ENCODE measurements at places on chromosomes 12 and 14. TPM values are rescaled to one million over a fixed set of nuclear protein-coding genes. Genes with fewer than 3 reads are reported as not detected.

GRCh38 chr12:24947541-24948419 lies 1.1 kb downstream of the BCAT1 start:
- ATAC-seq = no peak

GRCh38 chr14:65972346-65972870 lies 513.8 kb upstream of the CCDC196 start:
- no peak for ATAC-seq

DNA sequence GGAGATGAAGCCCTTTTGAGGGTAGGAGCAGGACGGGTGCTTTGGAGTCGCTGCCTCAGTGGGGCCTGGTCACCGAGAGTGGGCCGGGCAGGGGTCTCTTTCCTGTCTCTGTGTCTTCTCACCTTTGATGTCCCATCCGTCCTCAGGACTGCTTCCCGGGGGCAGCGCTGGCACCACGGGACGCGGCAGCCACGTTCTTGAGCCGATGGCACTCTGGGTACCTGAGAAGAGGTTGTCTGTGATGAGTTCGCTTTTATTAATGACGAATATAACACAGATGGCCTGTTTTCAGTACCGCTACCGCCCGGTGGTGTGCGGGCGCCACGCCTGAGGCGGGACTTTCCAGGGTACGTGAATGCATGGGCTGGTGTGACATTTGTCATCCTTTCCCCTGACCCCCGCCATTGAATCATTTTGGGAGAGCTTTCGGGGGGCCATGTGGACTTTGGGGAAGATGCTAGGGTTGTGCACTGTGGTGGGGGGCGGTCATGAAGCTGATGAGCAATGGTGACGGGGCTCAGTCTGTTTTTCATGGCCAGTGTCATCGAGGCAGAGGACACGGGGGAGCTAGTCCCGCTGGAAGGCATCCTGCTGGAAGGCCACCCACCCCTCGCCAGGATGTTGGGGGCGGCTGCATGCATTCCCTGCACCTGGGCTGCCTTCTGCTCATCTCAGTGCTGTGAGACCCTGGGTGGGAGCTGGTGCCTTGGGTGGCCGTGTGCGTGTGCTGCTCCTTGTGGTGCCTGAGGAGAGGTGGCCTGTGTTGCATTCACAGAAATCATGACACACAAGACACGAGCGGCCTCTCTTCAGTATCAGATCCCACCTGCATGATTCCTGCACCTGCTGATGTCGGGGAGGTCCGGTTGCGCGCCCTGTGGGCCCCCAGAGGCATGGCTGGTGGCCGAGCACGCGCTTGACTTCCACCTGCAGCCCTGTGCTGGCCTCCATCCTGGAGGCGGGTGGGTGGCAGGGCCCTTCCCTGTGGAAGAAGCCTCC lies 162.5 kb upstream of the RTL1 start:
- no peak for ATAC-seq

DNA sequence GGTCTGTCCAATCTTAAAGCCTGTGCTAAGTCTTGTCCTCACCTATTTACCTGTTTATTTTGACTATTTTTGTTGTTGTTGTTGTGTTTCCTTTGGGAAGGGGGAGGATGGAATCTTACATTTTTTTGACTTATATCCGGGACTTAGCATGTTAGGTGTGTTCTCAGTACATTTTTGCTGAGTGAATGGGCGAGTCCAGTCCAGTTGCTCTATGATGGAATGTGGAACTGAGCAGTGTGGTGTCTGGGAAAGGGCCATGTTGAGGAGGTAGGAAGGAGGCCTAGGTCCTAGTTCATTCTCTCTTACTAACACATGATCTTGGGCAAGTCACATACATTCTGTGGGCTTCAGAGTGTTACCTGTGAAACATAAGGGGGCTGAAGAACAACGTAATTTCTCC lies 80.9 kb upstream of the SLC38A2 start:
- no peak for ATAC-seq

The SERPINA9 gene
- not detected for total RNA-seq

The BMP4 gene
- 11.3 TPM for total RNA-seq

The AHSA1 gene
- total RNA-seq = 132 TPM

The USP44 gene
- total RNA-seq = 6.0 TPM

DNA sequence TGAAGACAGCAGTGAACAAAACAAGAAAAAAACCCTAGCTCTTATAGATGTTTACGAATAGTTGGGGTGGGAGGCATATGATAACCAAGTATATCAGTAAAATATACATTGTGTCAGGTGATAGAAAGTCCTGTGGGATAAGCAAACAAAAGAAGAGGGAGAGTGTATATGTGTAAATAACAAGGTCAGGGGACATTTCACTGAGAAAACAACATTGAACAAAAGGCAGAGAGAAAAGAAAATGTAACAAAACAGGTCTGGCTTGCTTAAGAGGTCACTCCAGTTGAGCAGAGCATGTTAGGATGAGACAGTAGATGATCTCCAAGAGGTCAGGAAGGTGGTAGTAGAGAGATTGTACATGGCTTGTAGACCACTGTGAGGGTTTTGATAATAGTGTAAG lies 304.1 kb downstream of the ACSS3 start:
- no peak for ATAC-seq

DNA sequence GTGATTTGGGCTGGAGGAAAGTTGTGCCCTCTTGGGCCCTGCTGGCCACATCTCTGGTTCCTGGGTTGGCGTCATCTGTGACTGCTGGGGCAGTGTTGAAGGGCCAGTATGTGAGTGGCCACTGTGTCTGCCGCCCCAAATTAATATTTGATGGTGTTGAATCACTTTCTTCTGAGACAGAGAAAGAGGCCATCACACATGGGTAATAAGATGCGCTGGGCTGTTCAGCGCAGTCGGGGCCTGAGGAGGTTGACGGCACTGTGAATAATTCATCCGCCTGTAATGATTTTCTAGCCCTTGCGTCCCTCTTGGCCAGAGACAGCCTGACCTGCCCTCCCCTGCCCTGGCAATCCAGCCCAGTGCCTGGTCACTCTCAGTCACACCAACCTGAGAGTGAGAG lies 56.2 kb upstream of the BEGAIN start:
- ATAC-seq = no peak

GRCh38 chr12:1422604-1423315 lies 171.6 kb downstream of the FBXL14 start:
- no peak for ATAC-seq

The BEGAIN gene
- total RNA-seq = 3.9 TPM

The PPM1H gene
- total RNA-seq = 1.9 TPM

The ATP2B1 gene
- 22.9 TPM for total RNA-seq

DNA sequence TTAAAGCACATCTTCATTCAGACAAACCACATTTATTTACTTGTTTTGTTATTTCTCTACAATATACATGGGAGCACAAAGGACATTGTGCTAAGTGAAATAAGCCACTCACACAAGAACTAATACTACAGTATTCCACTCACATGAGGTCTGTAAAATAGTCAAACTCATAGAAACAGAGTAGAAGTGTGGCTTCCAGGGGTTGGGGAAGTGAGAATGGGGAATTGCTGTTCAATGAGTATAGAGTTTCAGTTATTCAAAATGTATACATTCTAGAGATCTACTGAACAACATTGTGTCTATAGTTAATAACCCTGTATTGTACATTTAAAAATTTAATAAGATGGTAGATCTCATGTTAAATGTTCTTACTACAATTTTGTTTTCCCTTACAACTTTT lies 88.8 kb downstream of the ATXN7L3B start:
- ATAC-seq = no peak

DNA sequence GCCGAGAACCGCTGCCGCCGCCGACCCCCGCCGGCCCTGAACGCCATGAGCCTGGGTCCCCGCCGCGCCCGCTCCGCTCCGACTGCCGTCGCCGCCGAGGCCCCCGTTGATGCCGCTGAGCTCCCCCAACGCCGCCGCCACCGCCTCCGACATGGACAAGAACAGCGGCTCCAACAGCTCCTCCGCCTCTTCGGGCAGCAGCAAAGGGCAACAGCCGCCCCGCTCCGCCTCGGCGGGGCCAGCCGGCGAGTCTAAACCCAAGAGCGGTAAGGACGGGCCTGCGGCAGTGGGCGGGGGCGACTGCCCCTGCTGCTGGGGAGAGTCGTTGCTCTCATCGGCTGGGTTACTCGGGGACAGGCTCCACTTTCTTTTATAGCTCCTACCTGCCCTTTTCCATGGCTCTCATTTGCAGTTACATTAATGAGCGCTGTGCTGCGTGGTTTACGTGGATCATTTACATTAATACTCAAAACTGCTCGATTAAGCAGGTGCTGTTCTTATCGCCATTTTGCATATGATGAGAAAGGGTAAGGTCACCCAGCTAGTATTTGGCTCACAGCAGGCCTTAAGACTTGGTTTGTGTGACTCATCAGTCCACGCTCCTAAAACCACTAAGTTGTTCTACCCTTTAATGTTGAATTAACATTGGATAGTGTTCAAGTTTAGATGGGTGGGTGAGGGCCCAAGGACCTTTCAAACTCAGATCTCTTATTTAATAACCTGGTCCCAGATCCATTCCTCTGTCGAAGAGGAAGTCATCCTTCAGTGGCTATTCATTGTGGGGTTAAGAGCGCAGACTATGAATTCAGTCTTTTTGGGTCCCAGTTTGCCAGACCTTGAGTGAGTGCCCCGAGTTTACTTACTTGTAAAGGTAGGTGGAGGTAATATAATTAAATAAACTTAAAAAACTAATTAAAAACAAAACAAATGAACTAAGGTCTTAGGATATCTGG lies 823 bp downstream of the RNF10 start:
- peak; percentile 20 for ATAC-seq

The DPF3 gene
- total RNA-seq = 0.13 TPM

- ATAC-seq = no peak
Observed at GRCh38 chr12:6507102-6507998, 13.4 kb downstream of the NCAPD2 start.

DNA sequence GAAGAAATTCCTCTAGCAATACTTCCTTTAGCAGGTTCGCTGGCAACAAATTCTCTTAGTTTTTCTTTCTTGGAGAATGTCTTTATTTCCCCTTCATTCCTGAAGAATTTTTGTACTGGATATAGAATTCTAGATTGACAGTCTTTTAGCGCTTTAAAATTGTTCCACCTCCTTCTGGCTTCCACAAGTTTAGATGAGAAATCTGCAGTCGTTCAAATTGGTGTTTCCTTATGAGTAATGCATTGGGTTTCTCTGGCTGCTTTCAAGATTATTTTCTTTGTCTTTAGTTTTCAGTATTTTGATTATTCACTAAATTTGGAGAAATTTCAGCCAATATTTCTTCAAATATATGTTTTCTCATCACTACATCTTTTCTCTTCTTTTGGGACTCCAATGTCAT lies 33.3 kb upstream of the FGF6 start:
- no peak for ATAC-seq

GRCh38 chr12:102513272-102513671 lies 32.9 kb upstream of the IGF1 start:
- ATAC-seq = no peak

DNA sequence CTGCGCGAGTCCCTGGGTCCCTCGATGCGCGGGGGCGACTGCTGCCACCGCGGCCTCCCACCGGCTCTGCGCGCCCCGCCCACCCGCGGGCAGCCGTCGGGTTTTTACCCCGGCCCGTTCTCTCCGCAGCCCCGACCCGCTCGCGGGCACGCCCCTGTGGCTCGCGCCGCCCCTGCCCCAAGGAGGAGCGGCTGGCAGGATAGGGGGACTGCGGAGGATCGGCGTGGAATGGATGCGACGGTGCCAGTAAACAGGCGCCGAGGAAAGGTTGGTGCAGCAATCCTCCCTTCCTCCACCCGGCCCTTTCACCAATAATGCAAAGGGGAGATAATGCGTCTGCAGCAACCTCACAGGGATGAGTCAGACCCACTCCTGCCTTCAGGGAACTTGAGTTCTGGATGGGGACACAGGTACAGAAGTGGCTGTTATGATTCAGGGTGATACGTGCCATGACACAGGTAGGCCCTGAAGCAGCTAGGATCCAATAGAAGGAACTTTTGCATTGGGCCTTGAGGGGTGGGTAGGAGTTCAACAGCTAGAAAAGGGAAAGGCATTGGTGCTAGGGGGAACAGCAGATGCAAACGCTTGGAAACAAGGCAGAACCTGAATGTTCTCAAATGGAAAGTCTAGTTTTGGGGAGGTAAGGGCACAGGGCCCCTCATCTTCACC lies 554 bp upstream of the DEGS2 start:
- no peak for ATAC-seq

- no peak for ATAC-seq
Observed at GRCh38 chr14:43361751-43362150, 1145.3 kb downstream of the FSCB start.

The BAZ2A gene
- total RNA-seq = 47.3 TPM
